Left forelimb (tissue), 1 donor: ENCODE measurements at places on chromosomes 2 and 18.

DNA sequence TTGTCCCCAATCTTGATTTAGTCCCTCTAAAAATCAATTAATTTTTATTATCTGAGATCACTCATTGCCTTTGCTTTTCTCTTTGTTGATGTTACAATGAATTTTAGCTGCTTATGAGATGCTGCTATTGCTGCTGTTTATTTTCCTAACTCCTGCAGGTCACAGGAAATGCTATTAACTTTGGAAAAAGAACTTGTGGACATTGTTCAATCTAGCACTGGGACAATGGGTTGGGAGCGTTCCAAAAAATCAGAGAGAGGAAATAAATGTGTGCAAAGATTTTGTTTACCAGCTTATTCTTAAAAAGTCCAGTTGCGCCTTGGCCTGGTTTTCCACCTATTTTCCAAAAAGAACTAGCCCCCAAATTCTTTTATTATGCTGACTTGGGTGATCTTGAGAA is 268.3 kb downstream of the PTH2R start:
- no peak for DNase-seq

DNA sequence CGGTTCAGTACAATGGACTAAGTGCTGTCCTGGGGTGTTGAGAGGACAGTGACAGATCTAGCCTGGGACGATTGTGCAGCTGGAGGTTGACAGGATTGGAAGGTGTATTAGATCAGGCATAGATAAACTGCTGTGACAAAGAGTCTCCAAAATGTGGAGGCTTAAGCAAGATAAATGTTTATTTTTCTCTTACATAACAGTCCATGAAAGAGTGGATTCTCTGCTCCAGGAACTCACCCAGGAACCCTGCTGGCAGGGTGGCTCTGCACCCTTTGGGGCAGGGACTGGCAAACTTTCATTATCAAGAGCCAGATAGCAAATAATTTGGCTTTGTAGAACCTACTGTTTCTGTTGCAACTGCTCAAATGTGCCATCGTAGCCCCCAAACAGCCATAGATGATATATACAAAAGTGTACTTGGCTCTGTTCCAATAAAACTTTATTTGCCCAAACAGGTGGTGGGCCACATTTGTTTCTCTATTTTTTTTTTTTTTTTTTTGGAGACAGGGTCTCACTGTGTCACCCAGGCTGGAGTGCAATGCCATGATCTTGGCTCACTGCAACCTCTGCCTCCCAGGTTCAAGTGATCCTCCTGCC is 9.7 kb downstream of the HRH4 start:
- no peak for DNase-seq

- DNase-seq: no peak
Observed at GRCh38 chr2:21866316-21866715, 742.5 kb downstream of the TDRD15 start.

GRCh38 chr18:2070631-2071030 is 500.7 kb downstream of the METTL4 start:
- DNase-seq: no peak

GRCh38 chr2:173204316-173204715 is 128.7 kb downstream of the MAP3K20 start:
- DNase-seq: no peak
